DND-41 (cell line): ENCODE measurements at places on chromosomes 12 and 14.

DNA sequence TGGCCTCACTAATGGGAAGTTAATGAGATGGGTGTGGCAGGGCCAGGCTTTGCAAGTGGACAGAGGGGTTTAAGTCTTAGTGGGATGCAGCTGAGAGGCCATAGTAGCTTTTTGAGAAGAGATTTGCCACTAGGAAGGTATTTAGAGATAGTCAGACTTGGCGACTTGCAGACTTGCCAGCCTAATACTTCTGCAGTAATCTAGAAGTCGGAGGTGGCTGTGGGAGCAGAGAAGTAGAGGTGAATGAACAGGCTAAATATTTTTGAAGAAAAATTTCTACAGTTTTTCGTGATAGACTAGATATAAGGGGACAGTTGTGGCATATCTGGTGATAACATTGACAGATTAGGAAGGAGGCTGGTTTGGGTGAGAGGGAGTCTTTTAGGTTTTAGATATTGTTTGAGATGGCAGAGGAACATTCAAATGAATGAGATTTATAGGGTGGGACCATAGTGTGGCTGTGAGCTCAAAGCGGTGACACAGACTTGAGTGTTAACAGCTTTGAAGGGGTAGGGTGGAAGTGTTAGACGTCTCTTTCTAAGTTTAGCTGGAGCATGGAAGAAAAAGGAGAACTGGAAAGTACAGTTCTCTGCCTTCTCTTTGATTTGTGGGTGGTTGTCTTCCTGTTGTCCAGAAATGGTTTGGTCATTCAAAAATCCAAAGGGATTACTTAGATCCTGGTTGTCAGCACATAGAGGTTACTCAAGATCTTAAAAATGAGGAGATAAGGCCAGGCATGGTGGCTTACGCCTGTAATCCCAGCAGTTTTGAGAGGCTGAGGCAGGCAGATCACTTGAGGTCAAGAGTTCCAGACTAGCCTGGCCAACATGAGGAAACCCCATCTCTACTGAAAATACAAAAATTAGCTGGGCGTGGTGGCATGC, 44.9 kb downstream of the MAPKAPK5 start:
- no peak for DNase-seq

DNA sequence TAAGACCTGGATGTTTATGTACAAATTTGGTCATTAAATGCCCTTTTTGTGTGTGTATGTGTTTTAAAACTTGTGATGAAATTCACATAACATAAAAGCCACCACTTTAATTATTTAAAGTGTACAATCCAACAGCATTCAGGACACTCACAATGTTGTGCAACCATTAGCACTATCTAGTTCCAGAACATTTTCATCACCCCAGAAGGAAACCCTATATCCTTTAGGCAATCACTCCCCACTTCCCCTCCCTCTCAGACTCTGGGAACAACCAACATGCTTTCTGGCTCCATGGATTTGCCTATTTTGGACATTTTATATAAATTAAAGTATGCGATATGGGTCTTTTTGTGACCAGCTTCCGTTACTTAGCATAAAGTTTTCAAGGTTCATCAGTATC, 124.6 kb downstream of the TTC7B start:
- no peak for DNase-seq

- no peak for DNase-seq
Observed at GRCh38 chr12:45915405-45915804, 75.0 kb downstream of the SCAF11 start.

DNA sequence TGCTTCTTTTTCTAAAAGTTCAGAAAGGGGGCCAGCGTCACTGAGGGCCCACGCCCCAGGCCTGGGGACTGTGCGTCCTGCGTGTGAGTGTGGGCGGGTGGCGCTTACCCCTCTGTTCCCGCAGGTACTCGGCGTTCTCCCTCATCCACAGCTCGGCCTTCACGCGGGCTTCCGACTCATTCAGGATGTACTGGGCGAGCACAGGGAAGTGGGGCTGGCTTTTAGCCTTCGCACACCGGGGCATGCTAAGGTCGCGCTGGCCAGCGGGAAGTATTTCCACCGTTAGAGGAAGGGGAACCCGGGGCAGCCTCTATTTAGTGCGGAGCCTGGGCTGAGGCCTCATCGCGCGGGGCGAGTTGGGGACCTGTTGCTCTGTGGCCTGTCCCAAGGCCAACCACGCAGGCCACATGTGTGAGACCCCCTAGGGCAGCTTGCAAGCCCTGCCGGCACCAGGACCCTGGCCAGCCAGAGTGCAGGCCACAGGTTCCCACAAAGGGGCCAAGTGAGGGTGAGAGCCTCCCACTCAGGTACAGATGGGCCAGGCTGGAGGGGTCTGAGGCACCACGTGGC, 29.2 kb upstream of the BTBD6 start:
- DNase-seq: no peak

DNA sequence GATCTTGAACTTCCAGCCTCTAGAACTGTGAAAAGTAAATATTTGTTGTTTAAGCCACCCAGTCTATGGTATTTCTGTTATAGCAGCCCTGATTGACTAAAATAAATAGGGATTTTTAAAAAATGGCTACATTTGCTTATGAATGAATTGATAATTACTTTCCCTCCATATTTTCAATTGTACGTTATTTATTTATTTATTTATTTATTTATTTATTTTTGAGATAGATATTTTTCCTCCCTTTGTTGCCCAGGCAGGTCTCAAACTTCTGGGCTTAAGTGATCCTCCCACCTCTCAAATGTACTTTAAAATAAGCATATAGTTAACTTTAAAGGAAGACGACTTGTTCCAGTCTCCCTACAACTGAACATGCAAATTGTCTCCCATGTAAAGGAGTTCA, 76.0 kb upstream of the HMGA2 start:
- no peak for DNase-seq

- DNase-seq: peak; percentile 64
Observed at GRCh38 chr12:67069451-67070306, 199.5 kb upstream of the CAND1 start.

DNA sequence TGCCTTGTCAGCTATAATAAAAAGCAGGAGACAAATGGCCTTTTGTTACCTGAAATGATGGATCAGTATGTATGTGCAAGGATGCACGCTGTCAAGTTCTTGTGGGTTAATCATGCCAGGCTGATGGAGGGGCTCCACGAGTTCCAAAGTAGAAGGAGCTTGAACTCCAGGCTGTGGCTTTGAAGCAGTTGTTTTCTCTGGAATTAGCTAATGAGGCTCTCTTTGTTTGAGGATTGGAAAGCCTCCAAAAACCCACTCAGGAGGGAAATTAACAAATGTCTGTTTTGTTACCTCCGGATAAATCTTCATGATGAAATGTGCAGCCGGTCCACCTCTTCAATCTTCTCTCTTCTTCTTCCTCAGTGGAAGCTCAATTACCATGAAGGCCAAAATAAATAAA, 605.5 kb downstream of the DIO2 start:
- no peak for DNase-seq
